ENCODE measurements at places on chromosomes 11 and 22. TPM values are rescaled to one million over a fixed set of nuclear protein-coding genes. Genes with fewer than 3 reads are reported as not detected.

The MYO18B gene
- 0.89 TPM for total RNA-seq

- peaks cover 46% of the 10 kb centered on the region for H3K36me3 ChIP-seq
- H3K4me1 ChIP-seq, result no peaks in the 10 kb centered on the region
- no peak for DNase-seq
- H3K4me3 ChIP-seq, result no peak overlapping the region
- H3K27ac ChIP-seq, result no peak overlapping the region
Observed at GRCh38 chr11:94423507-94423906, 22.3 kb upstream of the GPR83 start.

DNA sequence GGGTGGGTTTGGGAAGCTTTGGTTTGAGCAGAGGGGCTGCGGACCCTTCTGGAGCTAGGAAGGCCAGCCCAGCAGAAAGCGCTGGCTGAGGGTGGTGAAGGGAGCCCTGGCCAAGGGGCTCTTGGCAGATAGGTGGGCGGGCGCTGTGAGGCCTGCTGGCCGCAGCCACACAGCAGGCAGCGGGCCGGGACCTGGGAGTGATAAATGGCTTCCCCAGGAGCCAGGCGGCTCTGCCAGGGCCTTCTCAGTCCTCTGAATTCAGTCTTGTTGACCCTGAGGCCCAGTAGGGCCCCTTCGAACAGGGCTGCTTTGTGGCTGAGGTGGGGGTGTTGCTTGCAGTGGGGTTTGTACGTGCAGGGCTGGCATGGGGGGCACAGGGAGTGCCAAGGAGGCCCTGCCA is 33.4 kb upstream of the H19 start:
- no peak for DNase-seq
- no peaks in the 10 kb centered on the region for H3K4me1 ChIP-seq
- H3K4me3 ChIP-seq, result no peak overlapping the region
- H3K36me3 ChIP-seq, result no peaks in the 10 kb centered on the region
- H3K27me3 ChIP-seq, result no peaks in the 10 kb centered on the region

The FGF19 gene
- total RNA-seq, result not detected

The APOL1 gene
- 21.6 TPM for total RNA-seq

The CCDC89 gene
- total RNA-seq, result 0.87 TPM

The MUC5B gene
- not detected for total RNA-seq

- H3K27ac ChIP-seq, result peak overlapping the region; percentile 84
- H3K4me1 ChIP-seq, result peaks cover 7% of the 10 kb centered on the region
- H3K27me3 ChIP-seq, result no peaks in the 10 kb centered on the region
- peaks cover 8% of the 10 kb centered on the region for H3K36me3 ChIP-seq
- DNase-seq, result peak; percentile 11
- H3K4me3 ChIP-seq, result peak overlapping the region; percentile 94
Observed at GRCh38 chr11:47714554-47715081, 551 bp downstream of the AGBL2 start.

The DDT gene
- total RNA-seq, result 80.2 TPM

The TAGLN gene
- total RNA-seq, result 13.7 TPM

- no peaks in the 10 kb centered on the region for H3K27me3 ChIP-seq
- no peak overlapping the region for H3K27ac ChIP-seq
- no peak for DNase-seq
- no peak overlapping the region for H3K4me3 ChIP-seq
- H3K4me1 ChIP-seq, result no peaks in the 10 kb centered on the region
- no peaks in the 10 kb centered on the region for H3K36me3 ChIP-seq
Observed at GRCh38 chr11:119473226-119473625, 50.3 kb upstream of the THY1 start.

The RASSF10 gene
- total RNA-seq, result not detected

The PHLDA2 gene
- not detected for total RNA-seq
